Effector memory CD8-positive, alpha-beta T cell (primary cell): ENCODE measurements at places on chromosomes 13 and 19.

- no peak for DNase-seq
Observed at GRCh38 chr13:85277748-85278147, 521.5 kb downstream of the SLITRK6 start.

- no peak for DNase-seq
Observed at GRCh38 chr13:110575322-110576069, 14.0 kb upstream of the RAB20 start.

GRCh38 chr13:59601993-59602392 lies 561.7 kb downstream of the DIAPH3 start:
- DNase-seq, result no peak

DNA sequence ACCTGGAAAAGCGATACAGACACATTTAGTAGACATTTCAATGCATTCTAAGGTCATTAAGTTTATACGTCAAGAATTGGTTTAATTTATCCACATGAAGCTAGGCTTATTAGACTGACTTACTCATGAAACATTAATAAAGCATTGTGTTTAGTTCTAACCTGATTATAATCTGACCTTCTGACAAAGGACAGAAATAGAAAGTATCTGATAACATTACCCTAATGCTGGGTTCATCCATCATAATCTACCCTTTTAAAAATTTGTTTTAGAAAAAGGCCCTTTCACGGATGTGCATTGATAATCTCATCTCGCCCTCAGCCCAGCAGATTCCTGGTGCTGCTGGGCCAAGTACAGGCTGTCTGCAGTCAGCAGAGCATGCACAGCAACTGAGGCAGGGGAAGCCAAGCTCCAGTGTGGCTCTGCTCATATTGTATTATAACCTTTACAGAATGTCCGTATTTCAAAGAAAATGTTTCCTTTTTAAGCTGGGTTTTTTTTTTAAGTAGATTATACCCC lies 142.1 kb upstream of the MAB21L1 start:
- no peak for DNase-seq

- no peak for DNase-seq
Observed at GRCh38 chr19:7512400-7512851, 3.5 kb upstream of the ZNF358 start.

- DNase-seq, result no peak
Observed at GRCh38 chr13:64849196-64849595, 2380.9 kb downstream of the PCDH9 start.
